Neural crest cell (in vitro differentiated cells): ENCODE measurements at places on chromosomes 2 and 18. TPM values are rescaled to one million over a fixed set of nuclear protein-coding genes. Genes with fewer than 3 reads are reported as not detected.

DNA sequence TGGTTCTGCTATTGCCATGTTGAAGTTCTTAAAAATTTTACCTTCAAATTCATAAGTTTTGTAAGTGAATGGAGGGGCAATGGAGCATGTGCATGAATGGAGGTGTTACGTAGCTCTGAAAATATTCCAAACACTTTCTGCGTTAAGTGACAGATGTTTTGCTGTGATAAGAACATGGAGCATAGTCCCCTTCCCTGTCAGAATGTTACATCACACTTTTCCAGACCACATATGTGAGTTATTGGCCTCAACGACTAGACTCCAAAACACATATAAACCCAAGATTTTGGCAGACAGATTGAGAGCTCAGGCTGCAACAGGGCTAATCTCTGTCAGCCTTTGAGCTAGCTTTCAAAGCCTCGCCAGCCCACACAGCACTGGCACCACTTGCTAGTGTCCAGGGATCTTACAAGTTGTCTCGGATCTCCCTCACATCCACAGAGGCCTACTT, 27.2 kb upstream of the MFSD6 start:
- no peak for DNase-seq

- DNase-seq, result peak; percentile 64
These were observed 44.3 kb downstream of the MYCN start for GRCh38 chr2:15984368-15985255.

GRCh38 chr18:76875390-76876325, 53.3 kb downstream of the ZNF236 start:
- peak; percentile 59 for DNase-seq

- DNase-seq, result no peak
These were observed 492.3 kb upstream of the ZEB2 start for GRCh38 chr2:145012214-145012670.

GRCh38 chr2:11022591-11023273, 111.0 kb downstream of the KCNF1 start:
- DNase-seq, result no peak

DNA sequence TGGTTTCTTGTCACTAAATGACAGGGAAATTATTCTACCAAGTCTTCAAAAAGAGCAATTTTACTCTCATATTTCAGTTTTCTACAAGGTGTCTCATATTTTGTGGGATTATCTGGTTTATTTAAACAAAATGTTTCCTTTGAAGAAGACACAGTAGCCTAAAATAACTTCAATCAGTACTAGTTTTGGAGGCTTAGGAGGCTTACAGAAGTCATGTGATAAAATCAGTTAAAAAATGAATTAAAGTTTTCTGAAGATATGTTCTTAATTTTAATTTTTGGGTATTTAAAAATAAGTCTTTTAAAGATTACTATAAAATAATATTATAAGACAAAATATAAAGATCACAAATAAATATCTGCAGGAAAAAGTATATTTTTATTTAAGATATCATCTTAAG, 95.9 kb downstream of the XIRP2 start:
- DNase-seq, result no peak

- DNase-seq, result no peak
These were observed 186.1 kb downstream of the ZFP36L2 start for GRCh38 chr2:43040084-43040854.

- DNase-seq, result no peak
These were observed 28.6 kb downstream of the MIB1 start for GRCh38 chr18:21769206-21769605.

- DNase-seq, result no peak
These were observed 18.2 kb downstream of the HOXD1 start for GRCh38 chr2:176206682-176207081.

- no peak for DNase-seq
These were observed 111.2 kb upstream of the ID2 start for GRCh38 chr2:8570637-8571036.

GRCh38 chr2:34995196-34995595, 1360.4 kb upstream of the CRIM1 start:
- DNase-seq, result no peak

- DNase-seq, result no peak
These were observed 132.6 kb downstream of the C1D start for GRCh38 chr2:67930156-67930555.

DNA sequence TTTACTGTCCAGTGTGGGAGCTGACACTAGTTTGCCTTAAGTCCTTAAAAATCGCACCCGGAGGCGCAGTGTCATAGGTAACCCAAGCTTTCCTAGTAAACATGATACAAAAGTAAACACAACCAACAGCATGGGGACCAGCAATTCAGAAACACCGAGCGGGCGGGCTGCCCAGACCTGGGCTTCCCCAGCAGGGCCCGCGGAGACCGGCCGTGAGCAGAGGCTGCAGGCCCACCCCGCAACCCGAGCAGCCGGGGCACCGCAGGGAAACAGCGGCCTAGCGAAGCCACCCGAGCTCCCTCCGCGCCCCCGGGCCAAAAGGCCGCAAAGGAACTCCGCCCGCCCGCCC, 296 bp downstream of the TTC21B start:
- no peak for DNase-seq

DNA sequence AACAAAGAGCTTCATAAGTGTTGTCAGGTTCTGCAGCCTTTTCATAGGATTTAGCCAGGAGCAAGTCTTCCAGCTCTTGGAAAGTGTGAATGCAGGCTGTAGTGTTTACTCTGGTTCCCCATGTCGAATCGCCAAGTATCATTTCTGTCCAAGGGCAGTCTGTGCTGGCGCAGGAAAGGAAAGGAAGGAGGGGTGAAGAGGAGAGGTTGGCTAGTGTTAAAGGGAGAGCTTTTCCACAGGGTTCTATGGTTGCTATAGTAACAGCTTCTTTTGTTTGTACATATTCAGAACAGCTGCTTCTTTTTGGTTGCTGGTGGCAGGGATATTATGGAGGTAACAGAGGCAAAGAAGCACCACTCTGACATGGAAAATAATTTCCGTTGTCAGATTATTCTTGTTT, 69.9 kb downstream of the KCNH7 start:
- peak; percentile 6 for DNase-seq

DNA sequence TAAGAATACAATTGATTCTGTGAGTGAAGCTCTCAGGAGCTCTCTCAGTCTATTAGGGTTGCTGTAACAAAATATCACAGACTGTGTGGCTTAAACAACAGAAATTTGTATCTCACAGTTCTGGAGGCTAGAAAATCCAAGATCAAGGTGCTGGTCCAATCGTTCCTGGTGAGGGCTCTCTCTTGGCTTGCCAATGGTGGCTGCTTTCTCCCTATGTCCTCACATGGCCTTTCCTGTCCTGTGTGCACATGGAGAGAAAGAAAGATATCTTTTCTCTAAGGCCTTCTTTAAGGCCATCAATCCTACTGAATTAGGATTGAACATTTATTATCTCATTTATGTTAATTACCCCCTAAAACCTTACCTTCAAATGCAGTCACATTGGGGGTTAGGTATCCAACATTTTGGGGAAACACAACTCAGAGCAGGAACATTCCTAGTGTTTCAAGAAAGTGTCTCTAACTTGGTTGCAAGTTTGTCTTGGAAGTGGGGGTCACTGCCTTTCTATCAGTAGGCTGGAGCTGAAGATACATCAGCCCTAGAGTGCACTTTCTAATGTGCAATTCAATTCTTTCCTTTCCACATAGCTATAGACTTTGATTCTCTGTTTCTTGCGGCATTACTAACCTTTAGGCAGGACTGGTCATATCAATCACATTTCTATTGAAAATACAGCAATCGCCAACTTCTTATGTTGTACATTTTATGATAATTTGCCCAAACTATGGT, 24.8 kb downstream of the TFPI start:
- no peak for DNase-seq

DNA sequence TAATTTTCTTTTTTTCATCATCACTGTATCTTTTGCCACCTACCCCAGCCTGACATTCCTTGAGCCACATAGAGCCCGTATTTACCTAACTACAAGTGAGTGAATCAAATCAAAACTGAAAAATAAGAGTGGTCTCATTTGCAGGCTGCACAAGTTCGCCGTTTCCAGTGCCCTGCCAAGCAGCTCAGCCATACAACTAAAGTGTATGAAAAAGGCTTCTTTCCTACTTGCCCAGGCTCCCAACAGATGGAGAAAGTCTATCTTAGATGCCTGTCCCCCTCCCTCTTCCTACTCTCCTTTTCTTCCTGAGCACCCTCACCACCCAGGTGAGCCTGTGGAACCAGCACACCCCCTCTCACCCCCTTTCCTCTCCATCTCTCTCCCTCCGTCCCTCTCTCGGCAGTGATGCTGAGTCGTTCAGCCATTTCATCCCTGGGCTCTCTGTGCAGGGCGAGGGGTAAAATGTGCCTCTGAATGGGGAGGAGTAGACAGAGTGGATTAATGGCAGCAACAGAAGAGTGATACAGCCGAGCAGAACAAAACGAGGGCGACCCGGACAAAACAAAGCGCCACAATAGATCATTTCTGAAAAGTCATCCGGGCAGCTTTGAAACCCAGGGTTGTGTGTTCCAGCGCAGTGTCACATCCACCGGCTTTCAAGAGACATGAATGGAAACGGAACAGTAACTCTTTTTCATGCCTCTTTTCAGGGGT, 65.0 kb upstream of the POU3F3 start:
- DNase-seq, result peak; percentile 39

DNA sequence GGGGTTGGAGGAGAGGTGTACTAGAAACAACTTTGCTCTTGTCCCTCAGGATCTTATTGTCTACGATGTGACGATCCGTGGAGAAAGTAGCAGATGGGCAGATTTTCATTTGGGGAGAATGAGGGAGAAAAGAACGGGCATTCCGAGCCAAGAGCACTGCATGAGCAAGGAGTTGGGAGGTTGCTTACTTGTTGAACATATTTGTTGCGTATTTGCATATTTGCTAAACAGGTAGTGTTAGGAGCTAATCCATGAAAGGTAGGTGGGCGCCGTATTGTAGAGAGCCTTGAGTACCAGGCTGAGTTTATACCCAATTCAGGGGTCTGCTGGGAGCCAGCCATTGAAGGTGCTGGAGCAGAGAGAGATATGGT, 490 bp downstream of the BCS1L start:
- DNase-seq, result no peak

- no peak for DNase-seq
These were observed 4.3 kb upstream of the SH3BP4 start for GRCh38 chr2:234947556-234947955.

- DNase-seq, result no peak
These were observed 43.3 kb downstream of the PLEKHB2 start for GRCh38 chr2:131148426-131148825.

GRCh38 chr2:68482296-68482820, 15.0 kb downstream of the APLF start:
- DNase-seq, result no peak

- DNase-seq, result no peak
These were observed 67.3 kb downstream of the LIPG start for GRCh38 chr18:49628881-49629795.

- no peak for DNase-seq
These were observed 686.8 kb downstream of the ZEB2 start for GRCh38 chr2:143833015-143833660.

- DNase-seq, result no peak
These were observed 104.9 kb downstream of the NCK2 start for GRCh38 chr2:105849431-105850179.

DNA sequence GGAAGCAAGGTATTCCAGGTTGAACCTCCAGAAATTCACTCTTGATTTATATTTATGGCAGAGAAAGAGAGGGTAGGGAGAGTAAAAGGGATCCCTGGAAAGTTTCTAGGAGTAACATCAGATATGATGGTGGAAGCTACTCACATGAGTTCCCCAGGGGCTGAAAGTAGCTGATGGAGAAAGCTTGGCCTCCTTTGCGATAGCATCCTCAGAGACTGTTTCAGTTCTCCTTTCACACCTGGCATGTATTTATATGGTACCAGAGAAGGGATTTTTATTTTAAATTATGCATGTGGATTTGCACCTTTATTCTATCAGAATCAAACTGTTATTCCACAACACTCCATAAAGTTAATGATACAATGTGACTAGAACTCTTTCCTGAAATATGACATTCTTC, 126.3 kb upstream of the OSR1 start:
- DNase-seq, result no peak

DNA sequence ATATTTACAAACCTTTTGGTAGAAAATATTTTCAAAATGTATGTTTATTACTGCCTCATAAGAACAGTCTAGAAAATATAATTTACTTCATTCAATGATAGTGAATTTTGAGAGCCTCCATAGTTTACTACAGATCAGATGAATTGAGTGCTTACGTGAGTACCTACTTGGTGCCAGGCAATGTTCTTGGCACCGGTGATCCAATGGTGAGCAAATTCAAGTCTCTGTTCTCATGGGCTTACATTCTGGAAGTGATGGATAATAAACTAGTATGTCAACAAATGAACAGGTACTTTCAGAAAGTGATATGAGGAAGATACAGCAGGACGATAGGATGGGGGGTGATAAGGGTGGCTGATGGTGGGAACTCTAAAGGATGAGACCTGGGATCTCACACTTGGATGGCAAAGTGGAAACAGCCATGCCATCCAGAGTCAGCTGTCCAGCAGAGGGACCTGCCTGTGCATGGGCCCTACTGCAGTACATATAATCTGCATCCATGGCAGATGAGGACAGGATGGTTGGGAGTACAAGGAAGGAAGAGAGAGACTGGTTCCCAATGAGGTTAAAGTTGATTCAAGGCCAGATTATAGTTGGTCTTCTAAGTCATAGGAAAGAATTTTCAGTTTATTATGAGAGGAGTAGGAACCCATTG, 277.0 kb downstream of the NEDD4L start:
- no peak for DNase-seq

GRCh38 chr2:45651415-45652089, at the start of gene PRKCE:
TSS of gene PRKCE (plus strand) at chr2:45651675.
- DNase-seq, result peak; percentile 25

GRCh38 chr18:23851470-23852002, 162.3 kb downstream of the LAMA3 start:
- no peak for DNase-seq

DNA sequence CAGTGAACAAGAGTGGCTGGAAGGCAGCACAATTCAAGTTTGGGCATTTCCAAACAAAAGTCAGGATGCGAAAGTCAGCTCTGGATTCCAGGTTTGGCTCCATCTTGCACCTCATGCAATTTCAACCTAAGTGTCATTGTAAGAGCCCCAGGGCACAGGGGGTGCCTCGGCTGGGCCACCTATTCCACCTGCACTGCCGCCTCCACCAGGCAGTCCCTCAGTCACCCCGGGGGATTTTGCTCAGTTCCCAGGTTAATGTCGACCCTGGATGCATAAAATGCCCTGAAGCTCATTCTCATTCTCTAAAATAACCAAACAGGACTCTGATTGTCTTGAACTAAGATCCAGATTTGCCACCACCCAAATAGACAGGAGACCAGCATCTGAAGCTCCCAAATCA, 77.6 kb downstream of the EDAR start:
- no peak for DNase-seq

GRCh38 chr2:11248-11941, 34.9 kb downstream of the FAM110C start:
- peak; percentile 88 for DNase-seq

- DNase-seq, result no peak
These were observed 25.7 kb upstream of the COX7A2L start for GRCh38 chr2:42386682-42387081.

KIF1A gene
- total RNA-seq, result 90.9 and 91.3 TPM in 2 replicates

C2orf80 gene
- 0.73 and 1.0 TPM in 2 replicates for total RNA-seq

SCYGR2 gene
- total RNA-seq, result not detected in 2 replicates

SERPINB7 gene
- total RNA-seq, result not detected in 2 replicates

CYS1 gene
- total RNA-seq, result not detected in 2 replicates

AQP4 gene
- total RNA-seq, result not detected in 2 replicates

RTKN gene
- 61.2 and 62.0 TPM in 2 replicates for total RNA-seq

THSD7B gene
- total RNA-seq, result 0.16 and 0.19 TPM in 2 replicates

SNTG2 gene
- total RNA-seq, result 0.36 and 0.47 TPM in 2 replicates

ASB18 gene
- not detected in 2 replicates for total RNA-seq

USP40 gene
- total RNA-seq, result 25.3 and 28.3 TPM in 2 replicates

MDH1B gene
- 2.0 and 4.6 TPM in 2 replicates for total RNA-seq
